Activated CD8-positive, alpha-beta T cell treated with anti-CD3 and anti-CD28 coated beads for 36 hours (primary cell): ENCODE measurements at places on chromosomes 1 and 21. TPM values are rescaled to one million over a fixed set of nuclear protein-coding genes. Genes with fewer than 3 reads are reported as not detected.

Gene RGS4
- not detected for total RNA-seq

Gene SLAMF9
- not detected for total RNA-seq

Gene LCE1B
- not detected for total RNA-seq

Gene RGS13
- not detected for total RNA-seq

Gene FH
- 95.2 TPM for total RNA-seq

Gene FCRL4
- not detected for total RNA-seq

Gene RNASEL
- 3.7 TPM for total RNA-seq

Gene MPC2
- total RNA-seq: 64.9 TPM

Gene HRNR
- total RNA-seq: not detected

Gene PLA2G2A
- total RNA-seq: not detected

Gene AMY1C
- total RNA-seq: not detected

Gene PFKL
- total RNA-seq: 188 TPM

Gene IL23R
- total RNA-seq: 1.2 TPM

Gene CBS
- 91.9 TPM for total RNA-seq

Gene GPR3
- 1.1 TPM for total RNA-seq

Gene CACHD1
- 2.5 TPM for total RNA-seq

Gene RYR2
- 0.02 TPM for total RNA-seq

Gene PEX10
- total RNA-seq: 19.0 TPM

Gene GPATCH2
- 6.6 TPM for total RNA-seq

Gene SCYL3
- 8.4 TPM for total RNA-seq

Gene APOBEC4
- not detected for total RNA-seq

Gene CCDC17
- 1.9 TPM for total RNA-seq

Gene OPTC
- not detected for total RNA-seq

Gene TMEM52
- total RNA-seq: 2.1 TPM
